DMS53 (cell line): ENCODE measurements at places on chromosomes 13 and 19.
A peak's percentile ranks its signal among the peaks of the same experiment; 100 is the strongest.

- no peak for DNase-seq
These were observed 51.6 kb downstream of the UFM1 start for GRCh38 chr13:38401276-38401675.

DNA sequence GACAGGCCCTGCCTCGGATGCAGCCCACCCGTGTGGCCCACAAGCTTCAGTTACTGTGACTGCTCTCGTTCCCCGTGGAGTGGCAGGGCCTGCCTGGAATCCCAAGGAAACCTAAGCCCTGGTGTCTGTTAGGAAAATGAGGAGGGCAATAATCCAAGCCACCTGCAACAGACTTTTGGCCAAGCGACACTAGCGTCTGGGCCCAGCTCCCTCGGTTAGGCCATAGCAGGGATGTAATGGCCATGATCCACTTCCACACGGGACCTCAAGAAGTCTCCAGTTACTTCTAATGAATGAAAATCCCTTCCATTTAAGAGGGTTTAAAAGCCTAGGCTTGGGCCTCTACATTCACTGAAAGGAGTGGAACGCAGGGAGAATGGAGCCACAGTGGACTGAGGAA, 8.9 kb downstream of the ZC3H4 start:
- DNase-seq = no peak

DNA sequence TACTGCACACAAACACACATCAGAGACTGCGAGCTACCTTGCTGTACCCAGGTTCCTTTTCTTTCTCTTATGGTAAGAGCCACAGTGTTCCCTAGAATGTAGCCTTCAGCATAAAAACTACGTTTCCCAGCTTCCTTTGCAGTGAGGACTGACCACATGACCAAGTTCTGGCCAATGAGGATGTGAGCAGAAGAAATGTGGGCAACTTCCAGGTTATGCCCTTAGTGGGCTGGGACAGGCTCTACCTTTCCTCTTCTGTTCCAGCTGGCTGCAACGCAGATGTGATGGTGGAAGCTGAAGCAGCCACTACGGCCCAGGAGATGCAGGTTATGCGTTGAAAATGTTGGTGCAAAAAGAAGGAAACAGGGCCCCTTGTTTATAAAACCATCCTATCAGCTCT, 27.5 kb downstream of the VRK3 start:
- DNase-seq = peak; percentile 64

- DNase-seq = peak; percentile 90
These were observed 1.6 kb upstream of the KMT2B start for GRCh38 chr19:35715981-35716800.

GRCh38 chr19:15354566-15355296, 22.4 kb upstream of the BRD4 start:
- no peak for DNase-seq

DNA sequence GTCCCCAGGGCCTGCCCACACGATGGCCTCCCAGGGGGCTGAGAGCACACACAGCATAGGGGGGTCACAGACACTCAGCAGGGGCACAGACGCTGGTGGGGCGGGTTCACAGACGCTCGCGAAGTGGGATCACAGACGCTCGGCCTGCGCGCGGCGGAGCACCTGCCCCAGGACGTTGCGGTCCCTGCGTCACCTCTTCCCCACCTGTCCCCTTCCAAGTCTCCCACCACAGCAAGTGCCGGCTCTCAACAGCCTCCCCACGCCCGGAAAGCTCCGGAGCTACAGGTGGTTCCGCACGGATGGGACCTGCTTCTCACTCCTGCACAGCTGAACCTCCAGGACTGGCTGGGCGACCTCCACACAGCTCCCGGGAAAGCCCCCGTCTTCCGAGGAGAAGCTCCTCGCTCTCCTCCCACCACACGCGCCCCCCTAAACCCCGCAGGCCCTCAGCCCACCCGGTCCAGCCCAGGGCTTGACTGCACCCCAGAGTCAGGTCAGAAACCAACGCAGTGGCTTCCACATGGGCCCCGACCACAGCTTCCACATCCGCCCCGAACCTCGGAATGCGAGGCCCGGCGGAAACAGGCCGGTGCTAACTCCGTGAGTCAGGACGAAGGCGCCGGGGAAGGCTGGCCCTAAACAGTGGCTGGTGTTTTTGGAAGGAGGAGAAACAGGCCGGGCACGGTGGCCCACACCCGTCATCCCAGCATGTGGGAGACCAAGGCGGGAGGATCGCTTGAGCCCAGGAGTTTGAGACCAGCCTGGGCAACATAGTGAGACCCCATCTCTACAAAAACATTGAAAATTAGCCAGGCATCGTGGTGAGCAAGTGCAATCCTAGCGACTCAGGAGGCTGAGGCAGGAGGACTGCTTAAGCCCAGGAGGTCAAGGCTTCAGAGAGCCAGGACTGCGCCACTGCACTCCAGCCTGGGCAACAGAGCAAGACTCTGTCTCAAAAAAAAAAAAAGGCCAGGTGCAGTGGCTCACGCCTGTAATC, 16.5 kb downstream of the BTBD2 start:
- no peak for DNase-seq

DNA sequence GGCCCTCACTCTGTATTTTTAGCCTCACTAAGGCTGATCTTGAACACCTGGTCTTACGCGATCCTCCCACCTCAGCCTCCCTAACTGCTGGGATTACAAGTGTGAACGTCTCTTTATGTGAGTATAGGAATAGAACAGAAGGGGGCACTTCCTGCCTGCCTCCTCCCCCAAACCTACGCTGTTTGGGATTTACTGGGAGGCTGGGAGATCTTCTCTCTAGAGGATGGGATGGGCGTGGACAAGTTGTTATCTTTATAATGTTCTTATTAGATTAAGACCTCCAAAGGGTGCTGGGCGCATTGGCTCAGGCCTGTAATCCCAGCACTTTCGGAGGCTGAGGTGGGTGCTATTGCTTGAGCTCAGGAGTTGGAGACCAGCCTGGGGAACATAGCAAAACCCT, 2.9 kb upstream of the CSNK1G2 start:
- no peak for DNase-seq

DNA sequence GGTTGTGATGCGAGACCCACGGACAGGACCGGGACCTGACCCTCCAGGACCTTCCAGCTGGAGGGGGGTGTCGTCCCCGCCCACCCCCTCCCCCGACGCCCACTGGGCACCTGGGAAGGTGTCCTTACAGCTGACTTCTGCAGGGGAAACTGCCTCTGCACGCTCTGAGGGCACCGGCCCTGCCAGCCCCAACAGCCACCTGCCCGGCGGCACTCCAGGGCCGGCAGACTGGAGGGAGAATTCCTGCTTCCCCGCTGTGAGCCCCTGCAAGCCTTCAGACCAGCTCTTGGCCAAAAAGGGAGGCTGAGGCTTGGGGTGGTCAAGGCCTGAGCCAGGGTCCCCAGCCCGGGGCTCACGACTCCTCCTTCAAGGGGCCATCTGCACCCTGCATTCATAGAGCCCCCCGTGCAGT, 1.2 kb downstream of the CNN2 start:
- peak; percentile 69 for DNase-seq

- peak; percentile 93 for DNase-seq
These were observed 505 bp downstream of the PAF1 start for GRCh38 chr19:39390451-39390750.

DNA sequence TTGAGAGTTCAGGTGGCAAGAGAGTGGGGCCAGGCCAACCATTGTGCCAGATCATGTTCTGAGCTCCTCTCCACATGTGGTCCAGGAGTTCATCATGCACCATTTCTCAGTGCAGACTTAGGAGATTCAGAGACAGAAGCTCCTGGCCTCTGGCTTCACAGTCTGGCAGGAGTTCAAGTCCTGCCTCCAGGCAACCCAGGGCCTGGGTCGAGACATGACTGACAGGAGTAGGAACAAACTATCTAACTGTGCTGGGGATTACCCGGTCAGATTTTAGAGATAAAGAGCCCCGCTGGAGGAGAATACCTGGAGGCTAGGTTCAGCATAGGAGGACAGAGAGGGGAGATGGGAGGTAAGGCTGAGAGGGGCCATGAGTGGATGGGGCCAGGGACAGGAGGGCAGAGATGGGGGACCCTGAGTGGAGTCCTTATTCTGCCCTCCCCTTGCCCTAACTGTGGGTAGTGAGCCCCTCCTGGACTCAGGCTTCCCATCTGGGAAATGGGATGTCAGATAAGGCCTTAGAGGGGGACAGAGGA, 906 bp upstream of the CYP4F11 start:
- no peak for DNase-seq

GRCh38 chr19:11745869-11746268, 7.1 kb upstream of the ZNF823 start:
- peak; percentile 26 for DNase-seq

DNA sequence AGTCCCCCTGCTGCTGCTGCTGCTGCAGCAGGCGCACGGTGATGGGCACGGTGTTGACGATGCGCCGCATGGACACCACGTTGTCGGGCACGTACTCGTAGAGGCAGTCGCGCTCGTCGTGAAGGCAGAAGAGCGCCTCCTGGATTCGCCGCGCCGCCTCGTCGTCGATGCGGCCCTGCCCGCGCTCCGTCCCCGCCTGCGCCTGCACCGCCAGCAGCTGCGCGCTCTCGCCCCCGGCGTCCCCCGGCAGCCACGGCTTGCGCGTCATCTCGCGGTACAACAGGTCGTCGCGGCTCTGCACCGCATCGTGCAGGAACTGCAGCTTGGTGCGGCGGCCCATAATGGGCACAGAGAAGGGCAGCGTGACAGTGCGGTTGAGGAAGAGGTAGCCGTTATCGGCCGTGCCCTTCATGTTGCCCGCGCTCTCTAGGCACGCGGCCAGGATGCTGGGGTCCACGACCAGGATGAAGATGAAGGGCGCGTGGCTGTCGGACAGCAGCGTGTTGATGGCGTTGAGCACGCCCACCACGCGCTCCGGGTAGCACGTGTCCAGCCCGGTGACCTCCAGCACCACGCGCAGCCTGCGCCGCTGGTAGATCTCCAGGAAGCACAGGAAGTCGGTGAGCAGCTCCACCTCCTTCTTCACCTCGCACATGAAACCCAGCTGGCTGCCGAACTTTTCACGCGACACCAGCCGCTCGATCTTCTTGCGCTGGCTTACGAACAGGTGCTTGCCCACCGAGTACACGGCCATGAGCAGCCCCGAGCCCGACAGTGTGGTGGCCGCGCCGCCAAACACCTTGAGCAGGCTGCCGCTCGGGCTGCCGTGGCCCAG, 8.1 kb downstream of the NKPD1 start:
- DNase-seq = peak; percentile 87

GRCh38 chr19:35727053-35727955, 9.5 kb downstream of the KMT2B start:
- no peak for DNase-seq

- DNase-seq = peak; percentile 20
These were observed 1.9 kb downstream of the CDK8 start for GRCh38 chr13:26255691-26256277.

DNA sequence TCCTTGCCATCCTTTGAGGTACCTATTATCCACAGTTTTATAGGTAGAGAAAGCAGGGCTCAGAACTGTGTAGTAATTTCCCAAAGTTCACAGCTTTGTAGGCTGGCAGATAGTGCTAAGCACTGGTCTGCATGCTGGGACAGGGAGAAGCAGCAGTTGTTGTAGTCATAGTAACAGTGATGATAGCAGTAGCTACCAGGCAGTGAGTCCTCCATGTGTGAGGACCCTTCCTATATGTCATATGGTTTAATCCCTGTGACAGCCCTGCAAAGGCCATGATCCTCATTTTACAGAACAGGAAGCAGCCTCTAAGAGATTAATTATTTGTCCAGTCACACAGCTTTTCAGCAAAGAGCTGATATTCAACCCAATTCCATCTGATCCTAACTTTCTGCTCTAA, 21.0 kb downstream of the SERP2 start:
- no peak for DNase-seq

- no peak for DNase-seq
These were observed 10.4 kb downstream of the NUDT19 start for GRCh38 chr19:32702010-32702409.

DNA sequence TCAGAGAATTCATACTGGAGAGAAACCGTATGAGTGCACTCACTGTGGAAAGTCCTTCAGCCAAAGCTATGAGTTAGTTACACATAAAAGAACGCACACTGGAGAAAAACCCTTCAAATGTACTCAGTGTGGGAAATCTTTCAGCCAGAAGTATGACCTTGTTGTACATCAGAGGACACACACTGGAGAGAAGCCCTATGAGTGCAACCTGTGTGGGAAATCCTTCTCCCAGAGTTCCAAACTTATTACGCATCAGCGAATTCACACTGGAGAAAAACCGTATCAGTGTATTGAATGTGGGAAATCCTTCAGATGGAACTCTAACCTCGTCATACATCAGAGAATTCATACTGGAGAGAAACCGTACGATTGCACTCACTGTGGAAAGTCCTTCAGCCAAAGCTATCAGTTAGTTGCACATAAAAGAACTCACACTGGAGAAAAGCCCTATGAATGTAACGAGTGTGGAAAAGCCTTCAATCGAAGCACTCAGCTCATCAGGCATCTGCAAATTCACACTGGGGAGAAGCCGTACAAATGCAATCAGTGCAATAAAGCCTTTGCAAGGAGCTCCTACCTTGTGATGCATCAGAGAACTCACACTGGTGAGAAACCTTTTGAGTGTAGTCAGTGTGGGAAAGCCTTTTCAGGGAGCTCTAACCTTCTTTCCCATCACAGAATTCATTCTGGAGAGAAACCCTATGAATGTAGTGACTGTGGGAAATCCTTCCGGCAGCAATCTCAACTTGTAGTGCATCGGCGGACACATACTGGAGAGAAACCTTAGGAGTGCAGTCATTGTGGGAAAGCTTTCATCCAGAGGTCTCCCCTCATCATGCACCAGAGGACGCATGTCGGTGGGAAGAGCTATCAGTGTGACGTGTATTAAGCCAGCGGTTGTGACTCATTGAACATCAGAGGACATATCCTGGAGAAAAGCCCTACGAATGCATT, 16.5 kb upstream of the ZNF8 start:
- DNase-seq = peak; percentile 49

DNA sequence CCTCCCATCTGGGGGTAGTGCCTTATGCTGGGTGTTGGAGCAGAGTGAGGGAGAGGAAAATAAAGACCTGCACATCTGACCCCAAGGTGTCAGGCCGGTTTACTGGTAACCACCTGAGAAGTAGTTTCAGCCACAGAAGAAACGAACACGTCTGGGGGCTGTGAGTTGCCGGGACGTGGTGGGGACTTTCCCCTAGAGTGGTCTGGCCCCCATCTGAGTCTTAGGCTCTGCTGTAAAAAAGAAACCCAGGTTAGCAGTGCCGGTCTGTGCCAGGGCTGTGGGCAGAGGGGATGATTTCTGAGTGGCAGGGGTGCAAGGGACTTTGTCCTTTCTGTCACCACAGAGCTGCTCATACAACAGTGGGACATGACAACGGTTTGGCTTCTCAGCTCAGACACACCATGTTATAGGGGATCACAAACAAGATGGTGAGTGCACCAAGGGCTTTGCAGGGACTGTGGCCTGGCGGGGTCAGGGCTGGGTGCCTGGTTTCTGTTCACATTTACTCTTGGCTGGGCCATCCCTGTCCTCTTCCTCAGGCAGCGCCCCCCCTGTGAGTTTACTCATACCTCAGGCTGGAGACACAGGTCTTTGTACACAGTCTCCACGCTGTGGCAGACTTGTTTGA, 9.0 kb downstream of the GCDH start:
- no peak for DNase-seq
